Smooth muscle cell of the coronary artery (primary cell): ENCODE measurements at places on chromosomes 12 and 14. TPM values are rescaled to one million over a fixed set of nuclear protein-coding genes. Genes with fewer than 3 reads are reported as not detected.

DIO3 gene
- total RNA-seq = not detected in 2 replicates

CLEC1A gene
- total RNA-seq = 0.12 TPM in 1 of 2 replicates, not detected in the other

PTPRR gene
- 0.83 and 0.94 TPM in 2 replicates for total RNA-seq

DNAI7 gene
- total RNA-seq = 0.08 and 0.12 TPM in 2 replicates

AICDA gene
- total RNA-seq = 0.08 TPM in 1 of 2 replicates, not detected in the other

KIF5A gene
- total RNA-seq = 0.15 and 0.23 TPM in 2 replicates

CD69 gene
- total RNA-seq = under 0.01 TPM in 1 of 2 replicates, not detected in the other

GPX2 gene
- total RNA-seq = not detected in 2 replicates

KRT83 gene
- total RNA-seq = not detected in 2 replicates

KLRD1 gene
- under 0.01 TPM in 2 replicates for total RNA-seq

NPFF gene
- not detected in 2 replicates for total RNA-seq

PLEKHG7 gene
- not detected in 2 replicates for total RNA-seq

RHOJ gene
- 10.5 and 41.2 TPM in 2 replicates for total RNA-seq

IL31 gene
- not detected in 2 replicates for total RNA-seq

ITGB7 gene
- 0.15 and 0.47 TPM in 2 replicates for total RNA-seq

PIWIL1 gene
- not detected in 2 replicates for total RNA-seq

LYZ gene
- total RNA-seq = 0.08 TPM in 1 of 2 replicates, not detected in the other

CCDC197 gene
- total RNA-seq = not detected in 2 replicates

NTF3 gene
- total RNA-seq = 2.6 and 10.8 TPM in 2 replicates

TSHR gene
- not detected in 2 replicates for total RNA-seq

OR6C76 gene
- not detected in 2 replicates for total RNA-seq

GALNT8 gene
- total RNA-seq = under 0.01 TPM in 1 of 2 replicates, not detected in the other

ADAM21 gene
- 0.23 and 0.75 TPM in 2 replicates for total RNA-seq

OLR1 gene
- not detected in 2 replicates for total RNA-seq

MYL2 gene
- not detected in 2 replicates for total RNA-seq

KITLG gene
- total RNA-seq = 9.9 and 36.6 TPM in 2 replicates

CPM gene
- total RNA-seq = 0.83 and 18.7 TPM in 2 replicates

DGKA gene
- total RNA-seq = 34.4 and 52.2 TPM in 2 replicates

CLEC1B gene
- total RNA-seq = not detected in 2 replicates

DPF3 gene
- 2.0 and 8.9 TPM in 2 replicates for total RNA-seq

ANKRD33 gene
- 0.23 TPM in 1 of 2 replicates, not detected in the other for total RNA-seq

CNTN1 gene
- 3.6 and 18.5 TPM in 2 replicates for total RNA-seq

PLD4 gene
- total RNA-seq = 0.15 TPM in 1 of 2 replicates, not detected in the other

ETFBKMT gene
- total RNA-seq = 2.2 and 3.6 TPM in 2 replicates

FSCB gene
- total RNA-seq = 0.75 TPM in 1 of 2 replicates, not detected in the other

SMIM41 gene
- 0.12 and 0.15 TPM in 2 replicates for total RNA-seq

FAM186B gene
- total RNA-seq = 0.12 and 0.23 TPM in 2 replicates

ASIC1 gene
- 1.7 and 5.9 TPM in 2 replicates for total RNA-seq

GYS2 gene
- not detected in 2 replicates for total RNA-seq

LTBP2 gene
- 99.9 and 429 TPM in 2 replicates for total RNA-seq

PLXNC1 gene
- 1.1 and 19.5 TPM in 2 replicates for total RNA-seq

PPP1CC gene
- total RNA-seq = 45.6 and 71.3 TPM in 2 replicates

DCN gene
- 204 and 961 TPM in 2 replicates for total RNA-seq

GPR65 gene
- total RNA-seq = 0.12 and 0.15 TPM in 2 replicates

MUCL1 gene
- total RNA-seq = not detected in 2 replicates
